ENCODE measurements at places on chromosomes 7 and 10.

DNA sequence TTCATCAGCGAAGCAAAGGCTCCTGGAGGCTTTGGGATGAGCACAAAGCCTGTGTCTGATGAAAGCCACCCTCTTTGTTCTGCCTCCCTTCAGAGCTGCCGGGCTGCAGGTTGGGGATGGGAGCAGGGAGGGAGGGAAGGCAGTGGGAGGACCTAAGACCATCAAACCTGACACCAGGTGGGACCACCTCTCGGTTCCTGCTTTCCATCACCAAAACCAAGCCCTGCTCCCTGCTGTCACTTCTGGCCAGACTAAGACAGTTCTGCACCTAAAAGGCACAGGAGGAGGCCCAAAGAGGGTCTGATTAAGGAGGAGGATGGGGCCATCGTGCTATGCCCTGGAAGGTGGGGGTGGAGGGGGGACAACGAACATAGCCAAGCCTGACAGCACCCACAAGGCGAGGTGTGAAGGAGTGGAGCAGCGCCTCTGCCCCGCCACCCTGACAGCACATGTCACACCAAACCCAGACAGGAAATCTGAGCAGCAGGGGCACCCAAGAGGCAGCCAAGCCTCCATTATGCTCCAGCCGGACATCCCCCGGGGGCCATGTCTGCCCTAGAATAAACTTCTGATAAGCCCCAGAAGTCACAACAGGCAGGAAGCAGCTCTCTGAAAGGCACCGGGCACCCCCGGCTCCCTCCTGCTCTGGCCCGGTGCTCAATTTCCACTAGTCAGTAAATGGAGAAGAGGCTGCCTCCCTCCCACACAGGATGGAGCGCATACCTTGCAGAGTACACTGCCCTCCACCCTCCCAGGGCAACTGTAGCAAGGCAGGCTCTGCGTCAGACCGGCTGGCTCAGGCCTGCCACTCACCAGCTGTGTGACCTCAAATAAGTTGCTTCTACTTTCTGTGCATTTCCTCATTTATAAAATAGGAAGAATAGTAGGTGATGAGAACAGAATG is 48.9 kb downstream of the DLG5 start:
- DNase-seq = no peak

- DNase-seq = no peak
Observed at GRCh38 chr10:49005270-49005669, 65.6 kb upstream of the LRRC18 start.

GRCh38 chr10:129517680-129518057 is 50.6 kb downstream of the MGMT start:
- DNase-seq = no peak

DNA sequence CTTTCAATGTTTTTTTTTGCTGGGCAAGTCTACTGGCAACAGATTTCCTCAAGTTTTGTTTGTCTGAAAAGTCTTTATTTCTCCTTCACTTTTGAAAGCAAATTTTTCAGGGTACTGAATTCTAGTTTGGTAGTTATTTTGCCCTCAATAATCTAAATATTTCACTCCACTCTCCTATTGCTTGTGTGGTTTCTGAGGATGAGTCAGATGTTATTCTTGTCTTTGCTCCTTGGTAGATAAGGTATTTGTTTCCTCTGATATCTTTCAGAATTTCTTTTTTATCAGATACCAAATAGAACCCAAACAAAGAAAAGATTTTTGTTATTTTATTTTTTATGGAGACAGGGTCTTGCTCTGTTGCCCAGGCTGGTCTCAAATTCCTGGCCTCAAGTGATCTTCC is 99.2 kb upstream of the MALRD1 start:
- DNase-seq = no peak

DNA sequence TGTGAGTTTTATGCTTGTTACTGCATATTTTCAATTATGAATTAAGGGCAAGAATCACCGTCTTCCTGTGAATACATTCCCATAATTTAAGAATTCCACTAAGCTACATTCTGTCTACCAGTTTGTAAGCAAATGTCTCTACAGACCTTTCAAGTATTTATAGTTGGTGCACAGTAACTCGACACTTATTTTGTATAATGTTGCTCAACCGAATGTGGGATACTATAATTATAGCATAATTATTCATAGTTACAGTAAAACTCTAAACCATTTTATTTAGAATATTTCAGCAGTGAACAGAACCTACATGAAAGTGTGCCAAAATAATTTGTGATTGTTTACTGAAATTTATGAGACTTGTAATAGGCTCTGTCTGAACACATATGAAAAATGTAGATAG is 17.3 kb upstream of the CUBN start:
- DNase-seq = no peak

DNA sequence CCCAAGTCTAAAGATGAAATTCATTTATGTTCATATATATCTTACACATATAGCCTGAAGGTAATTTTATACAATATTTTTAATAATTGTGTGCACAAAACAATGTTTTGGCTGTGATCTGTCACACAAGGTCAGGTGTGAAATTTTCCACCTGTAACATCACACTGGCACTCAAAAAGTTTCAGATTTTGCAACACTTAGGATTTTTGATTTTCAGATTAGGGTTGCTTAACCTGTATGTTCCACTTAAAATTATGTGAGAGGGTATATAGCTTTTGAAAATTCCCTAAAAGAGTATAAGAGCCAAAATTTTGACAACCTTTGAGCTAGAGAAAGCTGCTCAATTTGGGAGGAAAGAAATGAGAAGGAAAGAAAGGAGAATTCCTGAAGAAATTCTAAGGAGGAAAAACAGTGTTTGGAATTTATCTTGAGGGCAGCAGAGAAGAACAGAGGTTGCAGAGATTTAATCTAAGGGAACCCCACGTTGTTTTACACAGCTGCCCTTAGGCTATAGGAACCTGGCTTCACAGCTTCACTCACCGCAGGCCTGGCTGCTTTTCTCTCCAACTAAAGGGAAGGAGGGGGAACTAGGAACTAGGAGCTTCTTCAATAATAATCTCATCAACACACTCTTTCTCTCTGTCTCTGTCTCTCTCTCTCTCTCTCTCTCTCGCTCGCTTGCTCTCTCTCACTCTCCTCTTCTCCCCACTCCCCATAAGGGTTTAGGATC is 8.5 kb downstream of the VOPP1 start:
- DNase-seq = no peak

GRCh38 chr7:82729172-82730030 is 285.8 kb upstream of the CACNA2D1 start:
- no peak for DNase-seq

GRCh38 chr7:19296617-19297016 is 151.4 kb upstream of the FERD3L start:
- DNase-seq = no peak

DNA sequence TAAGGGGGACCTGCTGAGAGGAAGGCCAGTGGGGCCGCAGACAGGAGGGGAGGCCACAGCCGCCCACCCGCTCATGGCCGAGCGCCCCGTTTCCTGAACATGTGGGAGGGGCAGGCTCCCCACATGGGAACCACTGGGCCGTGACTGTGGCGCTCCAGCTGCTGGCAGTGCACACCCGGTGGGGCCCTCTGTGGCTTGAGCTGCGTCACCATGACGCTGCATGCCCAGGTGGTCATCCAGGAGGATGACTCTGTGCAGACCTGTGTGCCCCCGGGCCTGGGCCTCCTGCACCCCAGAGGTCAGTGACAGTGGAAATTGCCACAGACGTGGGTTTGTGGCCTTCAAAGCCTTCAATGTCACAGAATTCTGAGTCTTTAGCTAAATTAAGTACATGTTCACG is 85.1 kb downstream of the MGMT start:
- no peak for DNase-seq

DNA sequence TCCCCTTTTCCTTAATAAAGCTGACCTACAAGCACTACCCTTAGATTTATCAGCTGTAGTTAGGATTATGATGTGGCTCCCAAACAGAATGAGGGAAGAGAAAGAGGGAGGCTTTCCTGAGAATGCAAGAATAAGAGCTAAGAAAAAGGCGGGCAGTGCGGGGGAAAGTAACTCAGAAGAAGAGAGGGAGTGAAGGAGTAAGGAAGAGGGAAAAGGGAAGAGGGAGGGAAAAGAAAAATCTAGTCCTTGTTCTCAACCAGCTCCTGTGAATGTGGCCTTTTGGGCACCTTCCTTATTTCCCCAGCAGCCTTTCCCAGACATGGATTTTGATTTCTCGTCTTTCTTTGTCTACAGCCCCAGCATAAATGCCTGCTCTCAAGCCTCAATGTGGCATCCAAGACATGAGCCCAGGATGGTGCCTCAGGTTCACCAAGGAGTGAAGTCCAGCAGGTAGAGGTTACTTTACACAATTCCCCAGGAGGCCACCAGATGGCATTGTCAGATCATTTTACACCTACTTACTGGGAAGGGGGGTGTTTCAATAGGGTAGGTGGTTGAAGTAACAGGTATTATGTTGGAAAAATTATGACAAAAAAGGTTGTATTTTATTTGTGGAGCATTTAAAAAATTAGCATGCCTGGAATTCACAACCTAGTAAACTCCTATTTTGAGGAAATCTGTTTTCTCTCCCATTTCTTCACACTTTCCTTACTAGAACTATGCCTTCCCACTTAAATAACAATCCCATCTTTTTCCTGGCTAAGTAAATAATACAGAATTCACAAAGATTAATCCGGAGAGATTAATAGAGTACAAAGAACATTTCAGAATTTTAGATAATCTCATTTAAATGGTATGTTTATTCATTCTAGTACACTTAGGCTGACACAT is 106.5 kb downstream of the HTR7 start:
- no peak for DNase-seq

DNA sequence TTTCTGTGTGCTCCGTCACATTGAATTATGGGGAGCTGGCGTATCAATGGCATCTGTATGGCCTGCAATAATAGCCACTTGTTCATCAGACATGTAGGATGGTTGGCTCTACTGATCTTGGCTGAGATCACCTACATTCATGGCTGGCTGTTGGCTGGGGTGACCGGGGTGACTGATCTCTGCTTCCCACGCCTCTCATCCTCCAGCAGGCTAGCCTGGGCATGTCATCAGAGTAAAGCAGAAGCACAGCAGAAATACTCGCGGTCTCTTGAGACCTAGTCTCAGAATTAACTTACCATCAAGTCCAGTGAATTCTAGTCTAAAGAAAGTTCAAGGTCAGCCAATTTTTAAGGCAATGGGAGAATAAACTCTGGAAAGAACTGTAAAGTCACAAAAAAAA is 257.7 kb upstream of the GLI3 start:
- DNase-seq = no peak

DNA sequence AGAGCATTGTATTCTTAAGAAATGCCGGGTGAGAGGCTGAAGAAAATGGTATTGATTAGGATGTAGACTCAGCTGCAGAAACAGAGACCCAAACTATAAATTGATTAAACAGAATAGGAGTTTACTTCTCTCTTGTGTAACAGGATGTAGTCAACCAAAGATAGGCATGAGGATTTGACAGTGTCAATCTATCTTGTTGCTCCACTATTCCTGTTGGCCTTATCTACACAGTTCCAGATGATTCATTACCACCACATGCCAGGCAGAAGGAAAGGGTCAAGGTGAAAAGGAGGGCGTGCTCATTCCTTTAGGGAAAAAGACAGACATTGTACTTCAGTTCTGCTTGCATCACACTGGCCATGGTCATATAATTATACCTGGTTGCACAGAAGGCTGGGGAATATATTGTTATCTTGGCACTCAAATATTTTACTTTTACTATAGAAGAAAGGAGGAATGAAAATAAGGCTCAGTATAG is 11.9 kb upstream of the DMTF1 start:
- DNase-seq = no peak

DNA sequence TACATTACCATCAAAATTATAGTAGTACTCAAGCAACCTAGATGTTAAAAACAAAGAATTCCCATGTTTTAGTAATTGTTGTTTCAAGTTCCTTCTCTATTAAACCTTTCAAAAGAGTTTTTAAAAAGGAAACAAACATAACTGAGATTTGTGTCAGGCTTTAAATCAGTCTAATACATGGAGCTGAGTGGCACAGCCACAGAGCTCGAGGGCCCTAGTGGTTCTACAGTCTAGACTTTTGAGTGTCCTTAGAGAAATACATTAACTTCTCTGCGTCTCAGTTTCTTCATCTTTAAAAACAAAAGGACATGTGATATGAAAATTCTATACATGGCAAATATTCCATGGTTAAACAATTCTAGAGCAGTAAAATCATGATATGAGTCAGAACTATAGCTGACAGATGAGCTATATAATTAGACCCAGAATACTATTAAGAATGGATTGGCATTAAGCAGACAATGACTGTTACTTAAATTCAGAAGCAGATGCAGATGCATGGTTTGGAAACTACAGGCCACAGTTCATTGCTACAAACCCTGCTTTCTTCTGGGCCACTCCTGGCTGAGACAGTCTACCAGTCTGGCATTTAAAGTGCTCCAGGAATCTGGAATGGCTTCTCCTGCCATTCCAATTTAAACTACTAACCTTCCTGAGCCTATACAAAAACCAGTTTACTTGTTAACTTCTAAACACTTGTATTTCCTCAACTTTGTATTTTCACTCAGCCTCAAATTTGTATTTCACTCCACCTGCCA is 77.4 kb downstream of the EPC1 start:
- DNase-seq = no peak

GRCh38 chr10:132634241-132634946 is 96.8 kb downstream of the INPP5A start:
- DNase-seq = peak; percentile 67

- DNase-seq = no peak
Observed at GRCh38 chr10:44832595-44833390, 78.3 kb upstream of the TMEM72 start.

DNA sequence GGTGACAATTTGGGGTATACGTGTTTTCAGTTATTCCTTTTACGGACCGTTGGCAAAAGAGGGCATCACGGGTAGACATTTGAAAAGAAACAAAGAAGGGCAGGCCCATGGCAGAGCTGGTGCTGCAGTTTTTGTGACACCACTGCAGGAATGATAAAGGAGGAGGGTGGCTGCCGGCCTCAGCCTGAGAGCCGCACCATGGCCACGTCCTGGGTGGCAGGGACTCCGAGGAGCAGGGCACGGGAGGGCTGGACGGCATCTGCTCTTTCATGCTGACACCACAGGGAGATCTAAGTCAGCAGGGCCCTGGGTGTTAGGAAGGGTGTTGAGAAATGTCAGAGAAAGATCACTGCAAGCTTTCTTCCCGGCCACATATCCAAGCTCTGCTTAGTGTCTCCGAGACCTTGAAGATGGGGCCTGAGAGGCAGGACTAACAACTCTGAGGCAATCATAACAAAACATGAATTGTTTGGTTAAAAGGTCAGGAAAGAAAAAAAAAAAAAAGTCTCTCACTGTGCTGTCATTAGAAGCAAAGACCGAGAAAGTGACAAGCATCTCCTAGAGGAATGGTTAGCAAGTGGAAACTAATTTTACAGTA is 36.6 kb downstream of the INSYN2A start:
- DNase-seq = no peak

- DNase-seq = no peak
Observed at GRCh38 chr7:97450516-97450915, 281.4 kb upstream of the TAC1 start.

Measured in posterior vena cava (tissue), 2 donors.